ENCODE measurements at places on chromosomes 6 and 20.

DNA sequence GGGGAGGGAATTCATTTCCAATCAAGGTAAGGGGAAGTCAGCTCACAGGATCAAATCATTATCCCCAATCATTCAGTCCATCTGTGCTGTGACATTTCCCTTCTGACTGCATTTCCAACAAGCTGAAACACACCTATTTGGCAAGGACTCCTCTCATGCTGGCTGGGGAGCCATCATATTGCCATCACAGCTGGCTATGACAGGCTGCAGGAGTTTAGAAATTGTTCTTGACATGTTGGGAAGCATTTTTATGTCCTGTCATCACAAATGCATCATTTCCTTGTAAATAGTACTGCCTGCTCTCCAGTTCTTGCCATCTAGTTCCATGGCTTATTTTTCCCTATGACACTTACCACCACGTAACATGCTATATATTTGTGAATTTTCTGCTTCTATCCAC, 113.9 kb upstream of the TMEM170B start:
- DNase-seq: no peak

GRCh38 chr6:87199787-87200186, 44.4 kb downstream of the ZNF292 start:
- no peak for DNase-seq

GRCh38 chr6:153956808-153957207, 82.2 kb upstream of the OPRM1 start:
- DNase-seq: no peak

- DNase-seq: no peak
Measured at GRCh38 chr20:19760371-19760721, 2.3 kb downstream of the RIN2 start.

DNA sequence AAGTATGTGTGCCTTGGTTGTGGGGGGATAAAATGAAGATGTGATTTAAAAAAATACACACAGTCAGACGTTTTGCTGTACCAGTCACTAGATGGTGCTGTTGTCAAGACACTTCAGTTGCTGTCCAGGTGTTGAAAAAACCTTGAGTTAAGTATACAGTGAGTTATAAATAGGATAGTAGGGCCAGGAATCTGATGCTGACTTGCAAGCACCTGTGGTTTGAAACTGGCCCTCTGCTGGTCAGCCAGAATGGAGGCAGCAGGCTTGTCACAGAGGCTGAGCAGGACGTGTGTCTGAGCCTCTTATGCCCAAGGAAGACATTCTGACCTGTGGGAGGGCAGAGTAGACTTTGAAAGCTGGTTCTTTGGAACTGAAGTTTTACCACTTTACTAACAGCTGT, 27.8 kb downstream of the RNF8 start:
- DNase-seq: no peak

DNA sequence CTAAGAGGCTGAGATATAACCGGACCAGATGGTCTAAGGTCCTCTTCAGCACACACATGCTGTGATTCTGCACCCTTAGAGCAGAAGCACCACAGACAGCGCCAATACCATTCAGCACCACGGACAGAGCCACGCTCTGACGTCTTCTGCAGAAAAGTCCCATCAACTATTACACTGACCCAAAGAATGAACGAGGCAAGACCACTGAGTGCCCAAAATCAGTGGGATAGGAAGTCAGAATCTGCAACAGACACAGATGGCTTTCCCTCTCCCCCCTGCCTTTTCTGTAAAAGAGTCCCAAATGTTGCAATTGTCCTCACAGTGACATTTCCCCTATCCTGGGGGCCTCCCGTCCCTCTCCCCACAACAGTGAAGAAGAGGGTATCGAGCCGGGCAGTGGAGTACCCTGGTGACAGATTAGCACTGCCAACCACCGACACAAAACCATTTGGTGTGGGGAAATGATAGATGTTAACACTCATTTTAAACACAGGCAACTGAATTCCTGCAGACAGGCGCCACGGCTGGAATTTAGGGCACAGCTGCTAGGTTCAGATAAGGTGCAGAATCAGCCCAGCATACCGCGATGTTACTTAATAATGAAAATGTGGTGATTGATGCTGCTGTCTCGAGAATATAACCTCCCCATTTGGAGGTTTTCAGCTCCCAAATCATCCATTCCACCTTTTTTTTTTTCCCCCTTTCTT, 66.6 kb upstream of the CTNNBL1 start:
- DNase-seq: no peak

DNA sequence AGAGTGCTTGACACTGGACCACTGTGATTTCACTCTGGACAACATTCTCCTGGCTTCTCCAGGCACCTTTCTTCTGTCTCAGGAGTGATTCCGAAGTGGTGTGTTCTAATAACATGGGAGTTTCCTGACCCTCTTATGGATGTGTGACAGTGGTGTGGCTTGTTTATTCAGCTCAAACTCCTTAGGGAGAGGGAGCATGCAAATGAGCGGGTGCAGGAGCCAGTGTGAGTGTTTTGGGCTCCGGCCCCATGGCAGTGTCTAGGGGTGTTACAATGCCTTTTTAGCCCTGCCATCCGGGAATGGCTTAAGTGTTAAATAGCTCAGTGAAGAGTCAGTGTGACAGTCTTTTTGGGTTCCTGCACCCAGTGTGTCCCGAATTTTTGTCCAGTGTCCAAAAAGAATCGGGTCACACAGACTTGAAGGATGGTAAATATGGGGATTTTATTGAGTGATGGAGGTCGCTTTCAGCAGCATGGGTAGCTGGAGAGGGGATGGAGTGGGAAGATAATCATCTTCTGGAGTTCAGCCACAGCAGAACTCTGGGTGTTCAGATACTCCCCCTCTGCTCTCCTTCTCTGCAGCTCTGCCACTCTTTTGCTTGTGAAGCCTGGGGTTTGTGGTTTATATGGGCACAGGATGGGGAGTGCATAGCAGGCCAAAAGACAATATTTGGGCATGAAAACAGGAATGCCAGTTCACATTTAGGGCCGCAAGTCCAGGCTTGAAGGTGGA, 928.9 kb upstream of the CITED2 start:
- DNase-seq: no peak

GRCh38 chr6:16338577-16339264, 100.3 kb downstream of the GMPR start:
- DNase-seq: no peak

DNA sequence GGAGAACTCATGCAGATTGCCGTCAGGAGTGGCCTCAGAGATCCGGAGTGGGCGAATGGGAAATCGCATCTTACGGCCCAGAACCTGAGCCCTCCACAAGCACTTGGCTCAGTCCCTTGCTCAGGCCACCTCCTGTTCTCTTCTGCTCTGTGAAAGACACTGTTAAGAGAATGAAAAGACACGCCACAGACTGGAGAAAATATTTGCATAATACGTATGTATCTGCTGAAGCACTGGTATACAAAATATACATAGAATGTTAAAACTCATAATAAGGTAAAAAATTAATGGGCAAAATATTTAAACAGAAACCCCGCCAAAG, 838 bp upstream of the POM121L2 start:
- no peak for DNase-seq

DNA sequence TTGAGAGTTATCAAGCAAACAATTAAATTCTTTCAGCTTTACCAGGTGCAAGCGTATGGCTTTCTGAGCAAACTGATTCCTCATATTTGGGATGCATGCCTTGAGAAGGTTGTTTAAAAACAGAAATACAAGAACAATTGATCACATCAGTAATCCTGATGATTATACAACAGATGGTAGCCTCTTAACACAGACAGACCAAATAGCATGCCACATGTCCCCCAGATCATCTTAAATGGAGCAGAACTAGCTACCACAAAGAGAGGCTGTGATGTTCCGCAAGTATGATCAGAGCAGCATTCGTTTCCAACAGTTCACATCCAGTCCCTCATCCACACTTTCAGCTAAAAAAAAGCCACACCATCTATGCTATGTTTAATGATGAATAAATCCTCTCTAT, 246.2 kb upstream of the NRSN1 start:
- DNase-seq: no peak

GRCh38 chr6:47026679-47027078, 15.5 kb downstream of the ADGRF1 start:
- no peak for DNase-seq
